AG04450 (cell line): ENCODE measurements at places on chromosomes 2 and 18.

DNA sequence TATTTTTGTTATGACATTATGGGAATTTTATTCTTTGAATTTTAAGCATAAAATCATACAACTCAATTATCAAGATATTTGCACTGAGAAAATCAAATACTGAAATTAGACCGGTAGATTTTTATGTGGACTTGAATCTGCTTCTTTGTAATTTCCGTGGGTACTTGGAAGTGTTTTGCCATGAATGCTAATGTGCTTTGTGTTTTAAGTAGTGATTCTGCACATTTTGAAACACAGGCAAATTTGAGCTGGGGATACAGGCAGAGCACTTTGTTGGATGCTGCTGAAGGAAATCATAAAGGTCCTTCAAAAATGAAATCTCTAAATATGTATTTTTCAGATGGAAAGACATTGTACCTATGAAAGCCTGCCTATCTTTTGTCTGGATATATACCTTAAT is 446.3 kb upstream of the POU3F3 start:
- DNase-seq = no peak

DNA sequence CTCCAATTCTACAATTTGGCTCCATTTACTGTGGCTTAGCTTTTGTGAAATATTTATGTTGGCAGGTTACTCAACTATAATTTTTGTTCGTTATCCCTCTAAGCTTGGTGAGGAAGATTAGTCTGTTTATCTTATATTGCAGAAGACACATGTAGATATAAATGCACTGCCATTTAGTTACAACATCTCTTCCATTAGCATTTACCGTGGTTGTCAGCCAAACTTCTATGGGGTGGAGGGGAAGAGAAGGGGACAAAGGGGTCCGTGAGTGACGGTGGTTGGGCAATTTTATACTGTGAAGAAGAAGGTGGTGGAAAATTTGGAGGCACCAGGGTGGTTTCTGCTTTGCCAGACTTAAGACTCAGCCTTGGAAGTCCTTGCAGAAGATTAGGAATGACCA is 117.6 kb upstream of the CXCR4 start:
- DNase-seq = no peak

- no peak for DNase-seq
These were observed 6.7 kb downstream of the MIB1 start for GRCh38 chr18:21747268-21747667.

- DNase-seq = no peak
These were observed 142.4 kb downstream of the ZFP36L2 start for GRCh38 chr2:43083710-43084698.
